ENCODE measurements at places on chromosomes 12 and 14.
A peak's percentile ranks its signal among the peaks of the same experiment; 100 is the strongest.

- DNase-seq, result no peak
Measured at GRCh38 chr12:84165998-84166571, 746.5 kb downstream of the SLC6A15 start.

DNA sequence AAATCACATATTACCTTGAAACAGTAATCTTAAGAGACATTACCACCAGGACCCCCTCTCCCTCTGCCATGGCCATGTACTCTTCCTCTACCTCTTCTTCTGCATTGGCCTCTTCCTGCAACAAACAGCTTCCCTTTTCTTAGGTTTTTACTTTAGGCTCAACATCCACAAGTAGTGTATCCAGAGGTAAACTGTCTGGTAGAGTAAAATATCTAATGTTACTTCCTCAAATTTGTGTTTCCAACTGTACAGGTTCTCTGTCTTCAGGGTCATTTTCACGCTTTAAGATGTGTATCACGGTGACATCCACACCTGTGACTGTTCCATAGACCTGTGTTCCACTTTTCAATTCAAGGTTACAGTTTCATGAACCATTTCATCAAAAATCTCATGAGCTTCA, 13.4 kb downstream of the CDK17 start:
- no peak for DNase-seq

DNA sequence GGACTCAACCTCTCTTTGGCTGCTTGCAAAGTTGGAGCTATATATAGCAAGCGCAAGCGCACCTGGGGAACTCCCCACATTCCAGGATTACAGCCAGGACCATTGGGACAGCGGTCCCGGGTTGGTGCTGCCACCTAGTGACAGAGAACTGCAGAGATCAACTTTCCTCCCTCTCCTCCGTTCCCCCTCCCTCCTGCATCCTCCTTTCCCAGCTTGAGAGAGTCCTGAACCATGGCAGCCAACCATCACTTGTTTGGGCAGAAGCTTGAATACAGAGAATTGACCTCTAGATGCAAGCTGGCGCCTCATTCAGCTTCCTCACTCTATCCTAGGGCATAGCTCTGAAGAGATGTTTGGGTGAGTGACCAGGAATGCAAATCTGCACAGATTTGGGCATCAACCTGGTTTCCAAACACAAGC, 17.4 kb upstream of the FLVCR2 start:
- peak; percentile 51 for DNase-seq

GRCh38 chr12:13211859-13212664, 15.5 kb downstream of the EMP1 start:
- DNase-seq, result peak; percentile 57

DNA sequence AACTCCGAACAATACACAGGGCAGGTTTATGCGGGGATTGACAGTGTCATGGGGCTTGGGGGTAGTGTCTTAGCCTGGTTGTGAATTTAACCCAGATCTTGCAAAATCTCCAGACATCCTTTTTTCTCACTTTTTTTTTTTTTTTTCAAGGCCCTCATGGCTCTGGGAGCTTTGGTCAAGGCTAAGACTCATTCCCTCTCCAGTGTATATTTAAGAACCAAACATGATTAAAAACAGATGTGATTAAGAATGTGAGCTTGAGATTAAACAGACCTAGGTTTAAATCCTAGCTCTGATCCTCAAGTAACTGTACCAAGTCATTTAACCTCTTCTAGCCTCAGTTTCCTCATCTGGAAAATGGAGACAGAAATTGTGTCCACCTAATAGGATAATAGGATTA, 151.7 kb upstream of the FUT8 start:
- DNase-seq, result no peak

- no peak for DNase-seq
Measured at GRCh38 chr12:108374596-108375320, 35.6 kb upstream of the CMKLR1 start.
